ENCODE measurements at places on chromosomes 3 and 15.

DNA sequence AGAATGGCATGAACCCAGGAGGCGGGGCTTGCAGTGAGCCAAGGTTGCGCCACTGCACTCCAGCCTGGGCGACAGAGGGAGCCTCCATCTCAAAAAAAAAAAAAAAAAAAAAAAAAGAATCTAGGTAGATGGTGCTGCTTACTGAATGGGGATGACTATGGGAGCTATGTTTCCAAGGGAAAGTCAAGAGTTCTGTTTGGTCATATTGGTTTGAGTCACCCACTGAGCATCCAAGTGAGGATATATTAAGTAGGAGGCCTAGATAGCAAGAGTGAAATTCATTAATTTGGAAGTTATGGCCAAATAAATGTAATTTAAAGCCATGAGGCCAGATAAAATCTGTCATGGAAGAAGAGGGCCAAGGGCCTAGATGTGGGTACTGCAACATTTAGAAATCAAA is 9.0 kb upstream of the UACA start:
- DNase-seq, result no peak

DNA sequence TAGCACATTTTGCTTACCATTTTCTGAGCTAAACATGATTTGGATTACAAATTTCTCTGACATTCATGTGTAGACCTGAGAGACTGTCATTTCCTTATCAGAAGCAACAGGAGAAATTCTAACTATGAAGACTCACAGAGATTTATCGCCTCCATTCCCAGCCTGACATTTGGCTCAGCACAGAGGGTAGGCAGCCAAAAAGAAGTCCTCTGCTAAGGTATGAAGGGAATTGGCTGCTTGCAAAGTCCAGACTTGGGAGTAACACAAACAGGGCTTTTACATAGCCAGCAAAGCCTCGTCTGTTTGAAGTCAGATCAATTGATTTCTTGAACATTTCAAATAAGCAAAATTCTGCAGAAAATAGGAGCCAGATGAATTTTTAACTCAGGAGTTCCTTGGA is 57.0 kb upstream of the CMSS1 start:
- no peak for DNase-seq

DNA sequence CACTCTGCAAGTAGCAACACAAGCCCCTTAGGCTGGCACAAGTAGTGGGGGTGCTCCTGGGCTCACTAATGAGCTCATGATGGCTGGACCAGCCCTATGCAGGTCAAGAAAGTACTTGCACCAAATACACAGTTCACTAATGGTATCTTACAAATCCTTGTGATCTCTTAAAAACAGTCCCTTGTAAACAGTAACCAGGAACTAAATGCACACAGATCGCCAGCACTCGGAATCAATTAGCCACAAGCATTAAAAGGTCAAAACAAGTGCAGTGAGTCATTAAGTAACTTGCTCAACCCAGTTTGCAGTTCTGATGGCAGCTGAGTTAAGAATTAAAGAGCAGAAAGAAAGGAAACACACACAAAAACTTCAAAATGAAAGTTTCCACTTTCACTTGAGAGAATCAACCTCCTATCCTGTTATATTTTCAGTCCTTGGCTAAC is 43.2 kb downstream of the ARHGEF3 start:
- DNase-seq, result peak; percentile 63

- DNase-seq, result no peak
These were observed 161.1 kb upstream of the BCL6 start for GRCh38 chr3:187906416-187906815.

DNA sequence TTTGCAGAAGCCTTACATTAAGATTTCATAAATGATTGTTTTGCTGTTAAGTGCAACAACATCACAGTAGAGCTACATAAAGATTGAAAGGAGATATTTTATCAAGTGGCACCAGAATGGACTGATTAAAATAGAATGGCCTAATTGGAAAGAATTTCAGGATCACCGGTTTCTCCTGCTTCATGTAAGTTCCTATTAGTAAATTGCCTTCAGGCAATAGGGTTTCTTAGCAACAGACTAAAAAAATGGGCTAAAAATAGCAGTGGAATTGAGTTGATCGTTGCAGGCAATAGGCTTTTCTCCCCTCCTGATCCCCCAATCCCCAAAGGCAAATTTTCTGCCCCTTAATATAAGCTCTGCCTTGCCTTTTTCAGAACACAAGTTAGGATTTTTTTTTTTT is 917 bp downstream of the LNP1 start:
- DNase-seq, result no peak

DNA sequence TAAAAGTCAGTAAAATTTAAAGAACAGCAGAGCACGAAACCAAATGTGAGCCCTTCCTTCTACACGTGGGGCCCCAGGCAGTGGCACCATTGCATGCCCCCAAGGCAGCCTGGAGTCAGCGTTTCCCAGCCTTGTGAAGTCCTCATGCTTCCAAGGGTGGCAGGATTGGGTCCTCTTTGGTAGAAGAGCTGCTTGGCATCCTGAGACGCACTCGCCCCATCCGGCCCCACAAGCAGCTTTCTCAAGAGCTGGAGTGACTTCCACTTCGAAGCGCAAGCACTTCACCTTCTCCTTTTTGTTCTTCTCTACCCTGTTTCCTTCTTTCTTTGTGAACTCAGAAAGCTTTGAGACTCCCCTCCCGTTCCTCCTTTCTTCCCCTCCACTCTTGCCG is 34.7 kb downstream of the ZNF710 start:
- no peak for DNase-seq

DNA sequence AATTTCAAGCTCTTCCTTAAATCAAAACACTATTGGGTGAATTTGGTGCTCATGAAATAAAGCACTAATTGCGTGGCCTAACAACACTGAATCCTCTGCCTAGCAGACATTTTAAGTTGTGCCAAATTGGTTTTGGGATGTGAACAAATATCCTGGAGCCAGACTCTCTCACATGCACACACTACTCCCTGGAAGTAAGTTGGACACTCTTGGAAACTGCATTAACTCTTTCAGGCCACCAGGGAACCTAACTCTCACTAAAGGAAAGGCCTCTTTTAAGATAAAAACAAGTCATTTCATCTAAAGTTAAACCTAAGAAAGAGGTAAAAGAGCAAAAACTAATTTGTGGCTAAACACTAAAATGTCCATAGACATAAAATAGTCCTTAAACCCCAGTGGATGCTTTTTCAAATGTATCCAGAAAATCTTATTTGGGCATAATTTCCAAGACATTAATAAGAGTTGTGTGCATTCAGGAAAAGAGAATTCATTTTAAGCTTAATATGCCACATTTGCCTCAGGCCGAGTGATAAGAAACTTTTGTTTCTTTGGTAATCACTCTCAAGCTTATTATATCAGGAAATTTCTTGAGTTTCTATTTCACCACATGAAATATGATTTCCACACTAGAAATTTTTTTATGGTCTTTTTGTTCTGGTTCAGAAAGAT is 61.8 kb downstream of the ZBTB20 start:
- no peak for DNase-seq

Measured in AG04449 (cell line).